Left cardiac atrium (tissue), 4 donors: ENCODE measurements at places on chromosomes 11 and 22. TPM values are rescaled to one million over a fixed set of nuclear protein-coding genes. Genes with fewer than 3 reads are reported as not detected.

GPR152 gene
- total RNA-seq: not detected

GP1BB gene
- total RNA-seq: not detected

GNB1L gene
- total RNA-seq: 4.5 TPM

MISFA gene
- 6.6 TPM for total RNA-seq

YAP1 gene
- 59.1 TPM for total RNA-seq

GRCh38 chr22:19629720-19630419 is 84.4 kb upstream of the SEPTIN5 start:
- peak; percentile 78 for DNase-seq

DNA sequence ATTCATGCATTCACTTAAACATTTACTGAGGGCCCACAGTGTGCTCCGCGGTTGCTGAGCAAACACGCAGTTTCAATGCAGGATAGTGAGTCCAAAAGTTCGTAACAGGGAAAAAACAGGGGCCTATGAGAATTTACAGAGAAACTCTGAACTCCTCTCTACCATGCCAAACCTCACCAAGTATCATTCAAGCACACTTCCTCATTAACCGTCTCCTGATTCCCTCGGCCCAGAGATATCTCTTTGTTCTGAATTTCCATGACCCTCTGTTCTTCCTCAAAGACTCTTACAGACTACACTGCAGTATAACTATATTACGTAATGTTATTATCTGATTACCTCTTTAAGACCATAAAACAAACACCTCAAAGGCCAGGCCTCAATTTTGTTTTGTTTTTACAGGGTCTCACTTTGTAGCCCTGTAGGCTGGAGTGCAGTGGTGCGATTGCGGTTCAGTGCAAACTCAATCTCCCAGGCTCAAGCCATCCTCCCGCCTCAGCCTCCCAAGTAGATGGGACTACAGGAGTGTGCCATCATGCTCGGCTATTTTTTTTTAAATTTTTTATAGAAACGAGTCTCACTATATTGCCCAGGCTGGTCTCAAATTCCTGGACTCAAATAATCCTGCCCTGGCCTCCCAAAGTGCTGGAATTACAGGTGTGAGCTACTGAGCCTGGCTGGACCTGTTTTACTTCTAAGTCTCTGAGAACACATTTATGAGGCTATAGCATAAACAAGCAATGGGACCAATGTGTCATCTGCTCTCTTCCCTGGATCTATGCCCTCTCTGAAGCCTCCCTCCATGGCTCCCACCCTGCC is 3.6 kb downstream of the HPS4 start:
- no peak for DNase-seq

DNA sequence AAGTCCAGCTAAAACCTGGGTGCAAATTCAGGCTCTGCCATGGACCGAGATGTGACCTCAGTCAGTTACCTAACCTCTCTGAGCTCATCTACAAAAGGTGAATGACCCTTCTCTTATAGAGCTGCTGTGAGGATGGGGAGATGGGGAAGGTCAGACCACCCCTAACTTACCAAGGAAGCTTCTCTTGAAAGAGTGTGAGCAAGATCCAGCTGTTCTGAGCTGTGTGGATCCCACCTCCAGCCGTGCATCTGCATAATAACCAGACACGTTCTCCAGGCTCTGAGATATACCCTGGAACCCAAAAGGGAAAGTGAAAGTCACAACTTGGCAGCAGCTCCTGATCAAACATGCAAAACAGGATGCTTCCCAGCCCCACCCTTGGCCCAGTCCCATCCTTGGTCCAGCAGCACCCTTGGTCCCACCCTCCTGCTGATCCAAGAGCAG is at the start of gene APOL3:
Gene APOL3 (minus strand): TSS at position 257 of the 444 bp plus-strand sequence. CDS start 11,700 bp downstream, outside the sequence.
- peak; percentile 88 for DNase-seq

GRCh38 chr11:19553683-19554333 is 158.8 kb upstream of the NAV2 start:
- peak; percentile 84 for DNase-seq

DNA sequence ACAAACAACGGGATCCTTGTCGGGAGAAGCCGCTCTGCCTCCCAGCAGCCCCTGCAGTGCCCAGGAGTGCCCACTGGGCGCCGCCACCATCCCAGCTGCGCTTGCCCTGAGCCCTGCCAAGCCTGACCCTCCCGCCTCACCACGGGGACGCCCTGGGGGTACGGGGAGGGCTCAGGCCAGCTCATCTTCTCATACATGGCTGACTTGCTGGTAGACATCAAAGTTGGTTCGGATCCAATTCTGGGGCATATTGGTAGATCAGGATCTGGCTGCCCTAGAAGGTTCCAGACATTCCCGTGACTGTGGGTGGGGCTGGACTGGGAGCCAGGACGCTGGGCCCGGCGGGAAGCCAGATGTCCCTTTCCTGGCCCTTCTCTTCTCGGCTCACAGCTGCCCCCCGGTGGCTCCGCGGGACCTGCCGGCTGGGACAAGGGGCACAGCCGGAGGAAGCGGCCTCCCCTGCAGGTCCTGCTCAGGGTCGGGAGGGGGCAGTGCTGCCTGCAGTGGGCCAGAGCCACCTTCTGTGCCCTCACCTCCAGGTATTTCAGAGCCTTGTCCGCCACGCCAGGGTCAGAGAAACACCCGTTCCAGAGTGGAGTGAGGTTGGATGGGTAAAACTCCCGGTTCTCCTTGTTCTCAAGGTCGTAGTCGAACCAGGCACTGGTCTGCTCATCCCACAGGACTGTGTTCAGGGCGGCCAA is 10.6 kb upstream of the TREH start:
- DNase-seq: peak; percentile 86

CDC42EP2 gene
- 28.9 TPM for total RNA-seq

SOX6 gene
- total RNA-seq: 13.6 TPM

DNA sequence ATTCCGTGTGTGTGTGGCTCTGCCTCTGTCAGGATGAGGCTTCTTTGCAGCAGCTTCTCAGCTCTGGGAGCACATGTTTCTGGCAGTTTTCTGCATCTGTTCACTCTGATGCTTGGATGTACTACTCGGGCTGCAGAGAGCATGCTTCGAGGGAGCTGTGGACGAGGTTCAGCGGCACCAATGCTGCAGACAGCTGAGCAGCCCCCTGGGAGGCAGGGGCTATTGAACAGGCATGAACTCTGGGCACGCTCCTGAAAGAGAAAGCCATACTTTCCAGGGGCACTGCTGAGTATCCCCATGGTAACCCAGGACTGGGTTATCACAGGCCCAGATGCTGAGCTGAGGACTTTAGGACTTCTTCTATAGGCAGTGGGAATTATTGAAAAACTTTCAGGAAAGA is 33.8 kb downstream of the ADAMTS8 start:
- DNase-seq: no peak
